Activated T-helper 9 cell treated with anti-CD3 and anti-CD28 coated beads, Interleukin-2, amount 50 U/mL, for 16 hours (primary cell): ENCODE measurements at places on chromosomes 13 and 19.

- DNase-seq, result no peak
Observed at GRCh38 chr13:45696610-45697226, 5.4 kb upstream of the CBY2 start.

DNA sequence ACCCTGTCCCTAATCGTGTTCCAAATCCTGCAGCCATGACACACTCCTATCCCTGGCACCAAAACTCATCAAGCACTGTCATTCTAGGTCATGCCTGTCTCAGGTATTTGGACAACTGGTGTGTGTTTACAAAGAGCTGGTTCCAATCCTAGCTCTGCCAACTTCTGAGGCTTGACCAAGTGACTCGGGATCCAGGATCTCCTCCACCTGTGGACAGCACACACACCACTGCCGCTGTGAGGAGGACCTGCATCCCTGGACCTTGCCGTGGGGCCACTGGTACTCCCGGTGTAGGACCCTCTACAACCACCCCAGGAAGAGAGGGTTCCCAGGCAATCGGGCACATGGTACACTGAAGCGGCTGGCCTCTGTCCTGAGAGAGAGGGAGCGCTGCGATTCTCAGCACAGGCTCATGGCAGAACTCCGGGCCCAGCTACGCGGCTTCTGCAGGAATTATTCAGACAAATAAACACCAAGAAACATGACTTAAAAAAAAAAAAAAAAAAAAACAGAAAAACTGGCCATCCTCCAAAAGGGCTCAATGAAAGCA is 20.4 kb downstream of the MLLT1 start:
- DNase-seq, result no peak

GRCh38 chr19:31594701-31595100 is 245.5 kb upstream of the TSHZ3 start:
- no peak for DNase-seq

DNA sequence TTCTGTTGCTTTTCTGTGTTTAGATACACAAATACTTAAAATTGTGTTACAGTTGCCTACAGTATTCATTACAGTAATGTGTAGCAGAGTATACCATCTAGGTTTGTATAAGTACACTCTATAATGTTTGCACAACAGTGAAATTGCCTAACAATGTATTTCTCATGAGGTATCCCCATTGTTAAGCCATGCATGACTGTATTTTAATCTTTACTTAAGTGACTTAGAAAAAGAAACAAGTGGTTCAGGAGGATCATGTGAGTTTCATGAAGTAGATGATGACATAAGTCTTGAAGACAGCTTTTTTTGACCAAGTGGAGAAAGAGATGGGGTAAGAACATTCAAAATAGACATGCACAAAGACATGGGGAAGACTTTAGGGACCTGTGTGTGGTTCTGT is 8.4 kb upstream of the KCTD4 start:
- DNase-seq, result no peak

DNA sequence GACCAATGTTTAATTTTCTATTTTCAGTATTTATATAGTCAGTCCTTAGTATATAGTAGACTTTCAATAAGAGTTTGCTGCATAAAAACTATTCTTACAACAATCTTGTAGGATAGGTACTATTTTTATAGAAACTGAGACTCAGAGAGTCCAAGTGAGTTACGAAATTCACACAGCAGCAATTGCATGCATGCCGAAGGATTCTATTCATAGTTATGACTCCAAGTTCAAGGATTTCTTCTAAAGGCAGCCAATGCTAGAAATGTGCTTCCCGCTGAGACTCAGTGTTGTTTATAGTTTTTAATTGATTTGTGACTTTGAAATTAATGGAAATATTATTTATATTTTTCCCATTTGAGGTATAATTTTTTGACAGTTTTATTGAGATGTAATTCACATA is 62.7 kb upstream of the CSNK1A1L start:
- DNase-seq, result no peak

DNA sequence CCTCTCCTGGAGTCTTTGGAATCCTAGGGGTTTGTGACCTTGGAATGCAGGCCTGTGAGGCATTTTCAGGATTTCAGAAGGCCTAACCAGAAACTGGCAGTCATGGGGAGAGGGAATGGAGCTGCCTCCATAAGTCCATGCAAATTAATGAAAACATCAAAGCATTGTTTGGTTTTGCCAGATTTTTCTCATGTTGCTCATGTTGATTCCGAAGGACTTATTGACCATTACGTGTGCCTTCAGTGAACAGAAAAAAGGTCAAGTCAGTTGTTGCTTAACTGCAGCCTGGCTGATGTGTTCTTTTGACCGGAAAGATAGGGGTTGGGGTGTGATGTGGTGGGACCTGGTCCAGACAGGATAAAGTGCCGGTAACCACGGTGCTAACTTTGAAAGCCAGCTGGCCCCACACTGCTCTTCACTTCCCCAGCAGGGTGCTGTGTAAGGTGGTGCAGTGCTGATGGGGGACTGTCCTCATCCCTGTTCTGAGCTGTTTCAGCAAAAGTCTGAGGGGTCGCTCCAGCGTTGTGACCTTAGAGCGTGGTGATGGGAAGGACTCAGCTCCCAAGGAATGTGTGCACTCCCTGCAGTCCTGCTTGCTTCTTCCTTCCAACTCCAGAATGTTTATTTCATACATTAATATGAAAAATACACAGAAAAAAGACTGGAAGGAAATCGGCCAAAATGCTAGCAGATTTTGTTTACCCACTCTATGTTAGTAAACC is 3.5 kb downstream of the RNF113B start:
- DNase-seq, result no peak

GRCh38 chr19:31269425-31270127 is 79.7 kb downstream of the TSHZ3 start:
- no peak for DNase-seq

GRCh38 chr19:14661372-14661924 is 13.2 kb downstream of the ADGRE3 start:
- DNase-seq, result no peak

DNA sequence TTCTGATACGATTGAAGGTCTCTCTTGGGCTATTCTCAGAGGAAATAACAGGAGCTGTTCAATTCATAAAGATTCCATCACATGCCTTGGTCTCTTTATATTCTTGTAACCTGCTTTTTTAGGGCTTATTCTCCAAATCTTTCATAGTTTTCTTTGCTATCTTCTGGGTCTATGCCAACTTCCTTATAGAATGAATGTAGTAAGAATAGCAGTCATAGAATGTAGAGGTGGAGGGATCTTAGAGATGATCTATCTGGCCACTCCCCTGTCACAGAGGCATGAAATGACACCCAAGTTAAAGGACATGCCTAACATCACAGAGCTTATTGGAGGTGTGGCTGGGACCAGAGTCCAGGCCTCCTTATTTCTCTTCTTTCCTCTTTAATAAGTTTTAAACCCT is 13.2 kb downstream of the LCP1 start:
- DNase-seq, result no peak

GRCh38 chr13:23739596-23739995 is 149.6 kb downstream of the MIPEP start:
- no peak for DNase-seq

DNA sequence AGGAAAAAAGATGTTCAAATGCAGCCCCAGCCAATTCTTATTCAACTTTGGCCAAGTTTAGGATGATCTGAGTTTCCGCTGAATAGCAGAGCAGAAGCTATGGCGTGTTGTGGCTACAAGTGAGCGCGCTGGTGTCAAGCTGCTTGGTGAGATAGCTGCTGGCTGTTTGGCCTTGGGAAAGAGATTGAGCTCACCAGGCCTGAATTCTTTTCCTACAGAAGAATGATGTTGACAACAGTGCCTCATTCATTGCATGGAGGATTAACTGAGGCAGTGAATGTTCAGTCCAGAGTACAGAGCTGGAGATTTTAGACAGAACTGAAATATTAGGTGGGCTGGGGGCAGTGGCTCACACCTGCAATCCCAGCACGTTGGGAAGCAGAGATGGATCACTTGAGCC is 31.5 kb upstream of the MAP3K10 start:
- DNase-seq, result no peak

DNA sequence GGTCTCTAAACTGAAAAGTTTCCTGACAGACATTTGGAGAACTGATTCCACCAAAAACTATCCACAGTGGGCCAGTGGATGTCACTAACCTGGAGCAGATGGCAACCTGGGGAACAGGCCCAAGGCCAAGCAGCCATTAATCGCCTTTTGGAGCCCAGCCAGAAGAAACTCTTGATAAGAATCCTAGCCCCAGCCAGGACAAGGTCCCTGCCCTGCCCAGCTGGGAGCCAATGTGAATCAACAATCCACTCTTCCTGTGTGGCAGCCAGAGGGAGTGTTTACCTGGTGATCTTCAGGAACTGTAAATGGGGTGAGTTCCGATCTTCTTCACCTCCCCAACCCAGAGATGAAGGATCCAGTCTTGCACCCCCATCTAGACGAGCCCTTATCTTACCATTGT is 14.5 kb upstream of the IGSF23 start:
- no peak for DNase-seq

DNA sequence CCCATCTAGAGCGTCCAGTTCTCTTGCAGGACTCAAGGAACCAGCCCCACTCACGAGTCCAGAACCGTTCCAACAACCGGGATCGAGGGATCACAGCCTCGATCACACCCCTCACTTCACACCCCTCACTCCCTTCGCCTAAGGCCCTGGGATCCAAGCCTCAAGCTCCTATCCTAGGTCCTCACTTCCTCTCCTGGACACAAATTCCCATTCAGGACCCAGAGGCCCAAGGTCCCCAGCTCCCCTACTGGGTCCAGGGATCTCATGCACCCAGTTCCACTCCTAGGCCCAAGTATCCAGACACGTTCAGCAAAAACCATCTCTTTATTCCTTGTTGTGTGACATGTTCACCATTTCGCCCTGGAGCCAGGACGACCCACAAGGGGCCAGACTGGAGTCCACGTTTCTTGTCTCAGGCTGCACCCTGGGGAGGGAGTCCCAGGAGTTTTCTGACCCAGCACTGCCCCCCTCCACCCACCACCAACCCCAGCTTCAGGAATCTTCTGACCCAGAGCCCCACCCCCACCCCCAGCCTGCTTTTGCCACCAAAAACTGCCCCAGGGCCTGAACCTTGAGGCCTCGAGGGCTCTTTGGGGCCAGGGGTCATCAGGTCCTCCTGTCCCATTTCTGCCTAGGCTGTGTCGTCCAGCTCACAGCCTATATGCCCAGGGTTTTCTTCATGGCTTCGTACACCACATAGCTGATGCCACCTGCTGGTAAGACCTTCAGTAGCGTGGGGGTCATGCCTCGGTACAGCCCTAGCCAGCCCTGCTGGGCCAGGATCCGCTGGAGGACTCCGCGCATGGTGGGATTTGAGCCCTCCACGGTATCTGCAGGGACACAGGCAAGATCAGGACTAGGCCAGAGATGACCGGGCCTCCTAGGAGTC is 1.4 kb upstream of the KHSRP start:
- no peak for DNase-seq

GRCh38 chr13:30739761-30740642 is 4.7 kb downstream of the ALOX5AP start:
- DNase-seq, result peak; percentile 56

DNA sequence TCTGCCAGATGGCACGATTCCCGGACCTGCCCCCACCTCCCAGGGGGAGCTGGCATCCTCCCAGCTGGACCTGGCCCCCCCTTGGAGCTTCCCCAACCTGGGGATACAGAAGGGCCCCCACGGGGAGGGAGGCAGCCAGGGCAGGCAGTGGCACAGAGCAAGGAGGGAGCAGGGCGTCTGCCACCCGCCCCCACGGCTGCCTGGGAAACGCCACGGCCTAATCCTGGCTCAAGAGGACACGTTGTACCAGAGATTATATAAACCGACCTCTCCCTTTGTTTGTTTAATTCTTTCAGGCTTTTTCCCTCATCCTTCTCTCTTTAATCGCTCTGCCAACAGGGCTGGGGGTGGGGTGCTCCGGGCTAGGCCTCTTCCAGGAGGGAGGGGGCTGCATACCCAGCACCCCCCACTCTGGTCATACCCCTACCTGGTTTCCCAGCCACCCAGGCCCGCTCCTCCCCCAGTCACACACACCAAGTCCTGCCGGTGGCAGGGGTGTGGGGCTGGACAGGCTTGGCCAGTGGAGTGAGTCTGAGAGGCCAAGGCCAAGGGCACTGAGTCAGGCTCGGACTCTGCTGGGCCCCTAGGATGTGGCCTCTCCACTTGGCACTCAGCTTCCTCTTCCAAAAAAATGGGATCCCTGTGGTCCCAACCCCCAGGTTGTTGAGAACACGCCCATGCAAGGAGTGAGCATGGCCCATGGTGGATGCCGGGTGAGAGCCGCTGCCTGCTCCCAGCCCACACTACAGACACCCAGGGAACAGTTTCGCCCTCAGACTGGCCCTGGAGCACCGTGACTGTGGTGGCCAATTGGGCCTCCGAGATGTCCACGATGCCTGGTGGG is 29.5 kb upstream of the NFIC start:
- DNase-seq, result no peak

GRCh38 chr19:38004186-38004520 is 97.1 kb downstream of the SIPA1L3 start:
- DNase-seq, result no peak

DNA sequence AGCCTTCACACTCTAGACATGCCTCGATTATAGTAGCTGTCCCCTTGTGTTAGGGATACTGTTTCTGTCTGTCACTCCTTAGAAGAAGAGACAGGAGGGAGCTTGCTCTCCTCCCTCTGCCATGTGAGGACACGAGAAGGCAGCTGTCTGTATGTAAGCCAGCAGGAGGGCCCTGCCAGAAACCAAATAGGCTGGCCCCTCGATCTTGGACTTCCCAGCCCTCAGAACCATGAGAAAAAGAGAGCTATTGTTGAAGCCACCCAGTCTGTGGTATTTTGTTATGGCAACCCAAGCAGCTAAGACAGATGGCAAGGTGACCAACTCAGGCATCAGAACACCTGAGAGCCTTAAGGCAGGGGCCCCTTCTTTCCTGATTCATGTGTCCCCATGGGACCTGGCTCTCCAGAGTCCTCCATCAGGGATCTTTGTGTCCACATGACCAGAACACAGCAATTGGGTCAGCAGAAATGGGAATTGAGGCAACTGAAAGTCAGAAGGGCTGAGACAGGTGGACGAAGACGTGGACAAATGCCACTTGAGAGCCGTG is 65.6 kb upstream of the NPAS1 start:
- no peak for DNase-seq

DNA sequence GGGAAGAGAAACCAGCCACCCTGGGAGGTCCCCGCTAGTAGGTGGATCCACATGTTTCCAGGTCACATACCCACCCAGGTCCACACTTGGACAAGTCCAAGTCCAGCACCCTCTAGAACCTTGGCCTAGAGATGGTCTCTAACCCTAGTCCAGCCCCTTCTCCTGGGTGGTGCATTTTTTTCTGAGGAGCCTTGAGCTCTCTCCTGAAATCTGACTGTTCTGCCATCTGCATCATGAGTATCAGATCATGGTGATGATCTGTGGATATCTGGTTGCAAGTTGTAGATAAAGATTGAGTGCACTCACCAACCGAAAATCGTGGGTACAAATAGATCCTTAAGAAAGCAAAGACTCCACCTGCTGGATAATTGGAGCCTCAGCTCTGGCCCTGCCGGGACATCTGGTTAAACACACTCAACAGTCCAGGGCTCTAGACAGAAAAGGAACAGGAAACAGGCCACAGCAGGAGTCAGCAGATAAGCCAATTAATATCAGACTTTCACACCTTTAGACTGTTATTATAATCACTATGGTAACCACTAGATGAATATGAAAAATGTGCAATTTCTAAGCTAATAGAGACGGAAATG is 41.1 kb downstream of the GPR12 start:
- no peak for DNase-seq
